ENCODE measurements at places on chromosomes 2 and 18. TPM values are rescaled to one million over a fixed set of nuclear protein-coding genes. Genes with fewer than 3 reads are reported as not detected.

DNA sequence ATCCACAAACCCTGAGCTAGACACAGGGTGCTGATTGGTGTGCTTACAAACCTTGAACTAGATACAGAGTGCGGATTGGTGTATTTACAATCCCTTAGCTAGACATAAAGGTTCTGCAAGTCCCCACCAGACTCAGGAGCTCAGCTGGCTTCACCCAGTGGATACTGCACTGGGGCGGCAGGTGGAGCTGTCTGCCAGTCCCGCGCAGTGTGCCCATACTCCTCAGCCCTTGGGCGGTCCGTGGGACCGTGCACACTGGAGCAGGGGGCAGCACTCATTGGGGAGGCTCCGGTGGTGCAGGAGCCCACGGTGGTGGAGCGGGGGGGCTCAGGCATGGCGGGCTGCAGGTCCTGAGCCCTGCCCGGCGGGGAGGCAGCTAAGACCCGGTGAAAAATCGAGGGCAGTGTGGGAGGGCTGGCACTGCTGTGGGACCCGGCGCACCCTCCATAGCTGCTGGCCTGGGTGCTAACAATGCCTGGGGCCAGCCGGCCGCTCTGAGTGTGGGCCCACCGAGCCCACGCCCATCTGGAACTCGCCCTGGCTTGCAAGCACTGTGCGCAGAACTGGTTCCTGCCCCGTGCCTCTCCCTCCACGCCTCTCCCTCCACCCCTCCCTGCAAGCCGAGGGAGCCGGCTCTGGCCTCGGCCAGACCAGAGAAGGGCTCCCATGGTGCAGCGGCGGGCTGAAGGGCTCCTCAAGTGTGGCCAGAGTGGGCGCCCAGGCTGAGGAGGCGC is 75.6 kb downstream of the MOB4 start:
- H3K4me3 ChIP-seq = no peak overlapping the region
- no peak overlapping the region for H3K27ac ChIP-seq
- no peaks in the 10 kb centered on the region for H3K4me1 ChIP-seq
- no peak for DNase-seq

The NDC80 gene
- polyA plus RNA-seq = 2.7 TPM

DNA sequence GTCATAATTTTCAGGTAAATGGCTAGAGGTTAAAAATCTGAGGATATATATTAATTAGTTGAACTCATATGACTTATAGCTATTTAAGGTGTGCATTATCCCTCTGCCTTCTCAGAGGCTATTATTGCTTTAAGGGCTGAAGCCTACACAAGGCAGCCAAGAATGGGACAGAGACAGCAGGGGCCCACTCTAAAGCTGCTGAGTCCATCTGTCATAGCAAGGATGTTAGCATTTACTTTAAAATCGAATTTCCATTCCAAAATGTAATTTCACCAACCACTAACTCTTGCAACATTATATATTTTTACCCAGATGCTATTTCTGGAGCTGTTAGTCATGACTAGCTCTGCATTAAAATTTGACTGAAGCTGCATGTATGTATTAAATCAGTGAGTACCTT is 236.3 kb upstream of the FSIP2 start:
- no peak for DNase-seq
- no peaks in the 10 kb centered on the region for H3K27me3 ChIP-seq
- no peak overlapping the region for H3K4me3 ChIP-seq
- no peaks in the 10 kb centered on the region for H3K4me1 ChIP-seq
- H3K27ac ChIP-seq = no peak overlapping the region

- no peaks in the 10 kb centered on the region for H3K36me3 ChIP-seq
- DNase-seq = no peak
- H3K4me1 ChIP-seq = no peaks in the 10 kb centered on the region
These were observed 39.5 kb downstream of the SDC1 start for GRCh38 chr2:20185176-20186022.

DNA sequence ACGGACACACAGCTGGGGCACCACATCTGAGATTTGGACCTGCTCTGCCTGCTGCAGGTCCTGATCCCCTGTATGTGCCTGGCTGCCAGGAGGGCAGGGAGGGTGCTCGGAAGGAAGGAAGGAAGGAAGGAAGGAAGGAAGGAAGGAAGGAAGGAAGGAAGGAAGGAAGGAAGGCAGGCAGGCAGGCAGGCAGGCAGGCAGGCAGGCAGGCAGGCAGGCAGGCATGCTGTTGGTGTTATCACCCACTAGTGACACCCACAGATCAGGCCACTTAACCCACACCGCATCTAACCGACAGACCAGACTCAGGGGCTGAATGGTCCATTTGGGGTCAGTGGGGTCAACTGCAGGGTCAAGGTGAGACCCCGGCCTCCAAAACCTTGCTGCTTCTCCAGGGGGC is 5.8 kb downstream of the KLHL30 start:
- no peak overlapping the region for H3K4me3 ChIP-seq
- peaks cover 3% of the 10 kb centered on the region for H3K27me3 ChIP-seq
- H3K4me1 ChIP-seq = peaks cover 7% of the 10 kb centered on the region
- no peaks in the 10 kb centered on the region for H3K36me3 ChIP-seq
- no peak overlapping the region for H3K27ac ChIP-seq
- no peak for DNase-seq

The MEP1B gene
- not detected for polyA plus RNA-seq

The PSTPIP2 gene
- polyA plus RNA-seq = 27.7 TPM

The FAM228A gene
- polyA plus RNA-seq = 0.14 TPM

- no peaks in the 10 kb centered on the region for H3K4me1 ChIP-seq
- H3K36me3 ChIP-seq = no peaks in the 10 kb centered on the region
- H3K27ac ChIP-seq = no peak overlapping the region
- H3K27me3 ChIP-seq = no peaks in the 10 kb centered on the region
- no peak for DNase-seq
These were observed 261.5 kb downstream of the FIGN start for GRCh38 chr2:163474319-163474744.

DNA sequence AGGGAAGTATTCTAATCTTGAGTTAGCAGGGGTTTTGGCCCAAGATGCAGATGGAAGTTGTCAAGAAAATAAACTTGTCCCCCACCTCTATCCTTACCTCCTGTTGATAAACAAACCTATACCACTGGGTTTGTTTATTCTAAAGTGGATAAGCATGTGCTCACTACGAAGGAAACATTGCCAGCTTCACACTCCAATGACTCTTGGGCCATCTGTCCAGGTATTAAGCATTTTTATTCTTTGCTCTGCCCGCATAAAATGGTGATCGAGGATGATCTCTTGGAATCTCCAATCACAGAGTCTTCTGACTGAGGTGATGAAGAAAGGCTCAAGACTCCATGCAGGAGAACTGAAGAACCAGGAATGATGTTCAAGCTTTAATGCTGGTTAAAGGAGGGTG is 1908.4 kb upstream of the PIK3C3 start:
- H3K27ac ChIP-seq = no peak overlapping the region
- DNase-seq = no peak
- H3K4me3 ChIP-seq = no peak overlapping the region
- H3K27me3 ChIP-seq = peaks cover 2% of the 10 kb centered on the region
- no peaks in the 10 kb centered on the region for H3K4me1 ChIP-seq

GRCh38 chr2:182904844-182905243 is 38.4 kb upstream of the FRZB start:
- H3K27me3 ChIP-seq = no peaks in the 10 kb centered on the region
- no peak for DNase-seq
- no peaks in the 10 kb centered on the region for H3K4me1 ChIP-seq
- H3K4me3 ChIP-seq = no peak overlapping the region

The HNMT gene
- 0.78 TPM for polyA plus RNA-seq

The CCDC74B gene
- not detected for polyA plus RNA-seq

GRCh38 chr2:177830881-177831386 is 241.6 kb downstream of the PDE11A start:
- no peak for DNase-seq
- no peaks in the 10 kb centered on the region for H3K36me3 ChIP-seq
- H3K27ac ChIP-seq = no peak overlapping the region
- no peak overlapping the region for H3K4me3 ChIP-seq
- H3K27me3 ChIP-seq = peaks cover 2% of the 10 kb centered on the region
- H3K4me1 ChIP-seq = no peaks in the 10 kb centered on the region

GRCh38 chr2:216031960-216032689 is 18.8 kb upstream of the MREG start:
- no peak overlapping the region for H3K4me3 ChIP-seq
- no peaks in the 10 kb centered on the region for H3K27me3 ChIP-seq
- no peak for DNase-seq
- H3K27ac ChIP-seq = no peak overlapping the region
- peaks cover 10% of the 10 kb centered on the region for H3K36me3 ChIP-seq

- no peak overlapping the region for H3K4me3 ChIP-seq
- no peaks in the 10 kb centered on the region for H3K4me1 ChIP-seq
These were observed 30.5 kb upstream of the ITGAV start for GRCh38 chr2:186559370-186559769.

DNA sequence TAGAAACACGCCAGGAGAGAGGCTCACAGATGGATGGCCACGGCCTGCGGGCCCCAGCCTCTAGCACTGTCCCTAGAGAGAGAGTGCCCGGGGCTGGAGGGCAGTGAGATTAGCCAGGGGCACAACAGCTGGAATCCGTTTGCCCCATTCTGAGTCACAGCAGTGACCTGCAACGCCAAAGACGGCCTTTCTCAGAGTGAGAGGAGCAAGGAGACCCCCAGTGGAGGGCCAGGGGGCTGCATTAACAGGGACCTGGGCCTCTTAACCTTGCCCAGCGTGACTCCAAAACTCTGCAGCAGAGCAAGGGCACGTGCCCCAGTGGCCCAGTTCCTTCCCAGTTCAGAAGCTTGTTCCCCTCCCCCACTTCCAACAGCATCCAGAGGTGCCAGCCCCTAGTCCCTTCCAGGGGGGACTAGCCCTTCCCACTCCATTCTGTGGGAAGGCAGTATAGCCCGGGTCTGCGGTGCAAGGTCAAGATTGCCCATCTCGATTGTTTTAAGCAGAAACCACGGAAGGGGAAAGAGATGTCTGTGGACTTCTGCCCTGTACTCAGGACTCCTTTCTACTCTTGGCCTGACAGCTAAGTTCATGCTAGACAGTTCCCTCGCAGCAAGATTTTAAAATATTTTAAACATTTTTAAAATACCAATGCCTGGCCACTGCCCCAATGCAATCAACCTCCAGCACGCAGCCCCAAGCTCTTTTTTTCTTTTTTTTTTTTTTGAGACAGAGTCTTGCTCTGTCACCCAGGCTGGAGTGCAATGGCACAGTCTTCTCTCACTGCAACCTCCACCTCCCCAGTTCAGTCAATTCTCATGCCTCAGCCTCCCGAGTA is 50.9 kb upstream of the BIN1 start:
- H3K27me3 ChIP-seq = peaks cover 3% of the 10 kb centered on the region
- no peak overlapping the region for H3K4me3 ChIP-seq
- no peak overlapping the region for H3K27ac ChIP-seq
- no peaks in the 10 kb centered on the region for H3K36me3 ChIP-seq

- H3K4me3 ChIP-seq = no peak overlapping the region
- DNase-seq = no peak
- no peak overlapping the region for H3K27ac ChIP-seq
- no peaks in the 10 kb centered on the region for H3K36me3 ChIP-seq
- H3K27me3 ChIP-seq = peaks cover 13% of the 10 kb centered on the region
These were observed 21.2 kb downstream of the SH3BP4 start for GRCh38 chr2:234973008-234973407.

DNA sequence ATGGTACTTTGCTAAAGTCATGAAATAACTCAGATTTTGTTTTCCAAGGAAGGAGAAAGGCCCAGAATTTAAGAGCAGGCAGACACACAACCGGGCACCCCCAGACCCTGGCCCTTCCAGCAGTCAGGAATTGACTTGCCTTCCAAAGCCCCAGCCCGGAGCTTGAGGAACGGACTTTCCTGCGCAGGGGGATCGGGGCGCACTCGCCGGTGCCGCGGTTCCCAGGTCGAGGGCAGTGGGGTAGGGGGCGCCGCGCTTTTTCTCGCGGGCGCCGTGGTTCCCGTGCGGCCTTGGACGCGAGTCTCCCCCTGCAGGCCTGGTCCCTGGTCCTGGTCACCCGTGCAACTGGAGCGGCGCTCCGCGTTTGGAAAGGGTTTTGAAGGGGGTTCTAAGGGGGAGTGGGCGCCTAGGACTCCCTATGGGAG is 1.2 kb downstream of the ZNF236 start:
- H3K4me3 ChIP-seq = peak overlapping the region; percentile 91
- peaks cover 11% of the 10 kb centered on the region for H3K27me3 ChIP-seq
- peak overlapping the region; percentile 94 for H3K27ac ChIP-seq
- H3K4me1 ChIP-seq = peaks cover 63% of the 10 kb centered on the region

- no peak for DNase-seq
- H3K27ac ChIP-seq = no peak overlapping the region
- no peaks in the 10 kb centered on the region for H3K4me1 ChIP-seq
- H3K27me3 ChIP-seq = peaks cover 4% of the 10 kb centered on the region
- no peak overlapping the region for H3K4me3 ChIP-seq
These were observed 199.6 kb downstream of the NR4A2 start for GRCh38 chr2:156132941-156133340.

The C2orf15 gene
- polyA plus RNA-seq = 2.4 TPM

GRCh38 chr2:10977003-10977402 is 65.3 kb downstream of the KCNF1 start:
- H3K27me3 ChIP-seq = no peaks in the 10 kb centered on the region
- H3K27ac ChIP-seq = no peak overlapping the region
- H3K36me3 ChIP-seq = no peaks in the 10 kb centered on the region
- H3K4me3 ChIP-seq = no peak overlapping the region
- peaks cover 2% of the 10 kb centered on the region for H3K4me1 ChIP-seq
- DNase-seq = no peak

DNA sequence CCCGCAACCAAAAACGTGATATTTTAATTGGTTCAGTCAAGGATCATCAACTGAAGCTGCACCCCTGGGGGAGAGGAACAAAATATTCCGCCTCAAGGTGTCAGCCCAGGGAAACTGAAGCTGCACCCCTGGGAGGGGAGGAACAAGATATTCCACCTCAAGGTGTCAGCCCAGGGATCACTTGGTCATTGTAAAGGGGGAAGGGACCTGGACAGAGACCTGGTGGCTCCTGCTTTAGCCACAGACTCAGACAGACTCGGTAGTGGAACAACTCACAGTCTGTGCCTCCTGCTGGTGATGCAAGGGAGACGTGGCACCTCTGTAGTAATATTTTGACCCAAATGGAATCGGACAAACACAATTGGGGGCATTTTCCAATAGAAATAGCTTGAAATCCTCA is 75.1 kb downstream of the GBX2 start:
- peaks cover 2% of the 10 kb centered on the region for H3K27me3 ChIP-seq
- no peak for DNase-seq
- no peaks in the 10 kb centered on the region for H3K4me1 ChIP-seq
- H3K36me3 ChIP-seq = no peaks in the 10 kb centered on the region
- no peak overlapping the region for H3K4me3 ChIP-seq
- no peak overlapping the region for H3K27ac ChIP-seq
